ENCODE measurements at places on chromosomes 1 and 21.

GRCh38 chr1:22805672-22806038 lies 95.0 kb downstream of the EPHB2 start:
- no peak for DNase-seq

GRCh38 chr1:212721388-212722247 lies 22.0 kb upstream of the BATF3 start:
- peak; percentile 76 for DNase-seq

- no peak for DNase-seq
Measured at GRCh38 chr1:202836623-202837403, 26.1 kb downstream of the PCAT6 start.

DNA sequence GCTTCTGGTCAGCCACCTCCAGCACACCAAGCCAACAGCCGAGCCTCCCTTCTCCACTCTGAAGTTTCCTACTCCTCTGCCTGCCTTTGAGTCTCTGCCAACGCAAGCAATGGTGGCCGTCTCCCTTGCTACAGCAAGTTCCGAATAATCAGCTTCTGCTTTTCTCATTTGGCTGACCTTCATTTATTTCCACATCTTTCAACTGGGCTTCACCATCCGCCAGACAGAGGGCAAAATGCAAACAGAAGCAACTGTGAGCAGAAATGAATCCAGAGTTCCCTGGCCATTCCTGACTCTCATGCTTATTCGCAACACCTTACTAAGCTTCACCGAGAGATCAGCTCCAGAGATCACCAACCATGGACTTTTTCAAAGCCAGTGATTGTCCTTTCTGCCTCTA lies 621.0 kb downstream of the NPHP4 start:
- DNase-seq, result no peak

DNA sequence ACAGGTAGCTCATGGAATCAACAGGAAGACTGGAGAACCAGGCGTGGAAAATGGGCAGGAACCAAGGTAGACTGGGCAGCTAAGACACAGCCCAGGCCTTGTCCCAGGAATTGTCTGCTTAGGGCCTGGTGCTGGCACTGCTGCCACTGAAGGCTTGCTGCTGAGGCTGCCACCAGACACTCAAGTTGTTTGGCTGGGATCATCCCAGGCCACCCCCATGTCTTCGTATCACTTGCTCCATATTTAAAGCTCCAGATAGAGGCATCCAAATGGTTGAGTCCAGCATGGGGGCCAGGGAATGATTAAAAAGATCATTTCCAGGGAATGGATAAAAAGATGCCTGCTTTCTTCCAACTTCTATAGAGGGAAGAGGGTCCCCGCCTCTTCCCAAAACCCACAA lies 107.4 kb upstream of the GADD45A start:
- DNase-seq, result no peak
